Cerebellum (tissue), 4 donors: ENCODE measurements at places on chromosomes 6 and 20.

DNA sequence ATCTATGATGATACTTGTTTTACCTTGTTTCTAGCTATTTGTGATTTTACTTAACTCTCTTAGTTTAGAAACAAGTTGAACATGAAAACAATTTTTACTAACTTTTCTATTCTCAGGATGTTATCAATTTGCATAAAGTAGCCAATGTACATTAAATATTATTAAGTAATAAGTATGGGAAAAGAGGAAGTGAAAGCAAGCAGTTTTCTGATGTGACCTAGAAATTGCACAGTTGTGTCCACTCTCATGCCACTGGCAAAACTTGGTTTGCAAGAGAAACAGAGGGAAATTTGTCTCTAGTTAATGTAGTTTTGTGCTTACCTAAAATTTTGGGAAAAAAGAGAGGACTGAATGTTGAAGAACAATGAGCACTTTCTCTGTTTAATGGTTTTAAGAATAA lies 19.2 kb upstream of the TSPYL1 start:
- DNase-seq: no peak

DNA sequence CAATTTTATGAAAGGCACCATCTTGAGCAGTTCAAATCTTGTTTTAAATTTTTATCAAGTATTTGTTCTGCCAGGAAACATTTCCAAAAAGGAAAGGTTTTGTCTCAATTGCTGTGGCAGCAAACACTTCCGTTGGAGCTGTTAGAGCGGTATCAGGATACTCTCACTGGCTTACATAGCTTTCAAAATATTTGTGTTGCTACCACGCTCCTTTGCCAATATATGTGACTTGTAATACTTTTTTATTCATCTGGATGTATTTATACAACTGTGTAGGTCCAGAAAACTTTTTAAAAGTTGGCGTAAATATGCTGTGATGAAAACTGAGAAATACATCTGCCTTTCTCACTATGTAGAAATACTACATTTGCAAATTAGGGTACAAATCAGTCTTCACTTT lies 37.8 kb upstream of the NHSL1 start:
- no peak for DNase-seq

DNA sequence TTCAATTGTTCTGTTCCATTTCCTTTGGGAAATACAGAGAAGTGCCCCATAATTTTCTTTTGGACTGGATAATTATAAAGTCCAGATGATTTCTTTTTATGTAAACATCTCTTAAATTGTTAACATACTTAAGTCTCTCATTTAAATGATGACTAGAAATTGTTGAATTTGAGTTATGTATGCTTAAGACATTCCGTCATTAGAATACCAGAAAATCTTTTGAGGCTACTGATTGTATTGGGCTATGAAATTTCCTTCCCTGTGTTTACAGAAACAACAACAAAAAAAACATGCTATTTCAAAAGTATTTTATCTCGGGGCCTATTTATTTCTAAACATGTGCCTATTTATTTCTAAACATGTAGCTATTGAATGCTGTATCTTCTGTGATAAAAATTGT lies 125.4 kb downstream of the SH3BGRL2 start:
- no peak for DNase-seq

DNA sequence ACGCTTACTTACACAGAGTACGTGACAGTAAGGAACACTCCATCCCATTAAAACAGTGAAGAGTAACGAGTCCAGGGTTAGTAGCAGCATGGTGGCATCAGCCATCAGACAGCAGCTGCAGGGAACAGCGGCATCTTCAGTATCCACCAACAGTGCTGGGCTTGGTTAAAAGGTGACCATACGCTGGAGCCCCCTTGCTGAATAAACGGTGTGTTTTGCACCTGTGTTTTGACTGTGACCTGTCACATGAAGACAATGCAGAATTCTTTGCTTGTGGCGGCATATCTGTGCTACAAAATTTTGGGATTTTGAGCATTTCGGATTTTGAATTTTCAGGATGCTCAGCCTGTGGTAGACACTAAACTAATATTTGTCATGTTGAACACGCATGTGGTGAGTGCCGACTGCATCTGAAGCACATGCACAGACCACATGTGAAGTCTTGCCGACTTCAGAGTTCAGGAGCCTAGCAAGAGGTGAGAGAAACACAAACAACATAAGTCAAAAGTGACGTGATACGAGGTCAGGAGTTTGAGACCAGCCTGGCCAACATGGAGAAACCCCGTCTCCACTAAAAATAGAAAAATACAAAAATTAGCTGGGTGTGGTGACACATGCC lies 69.3 kb upstream of the FRMD1 start:
- no peak for DNase-seq

- peak; percentile 93 for DNase-seq
Measured at GRCh38 chr6:32952817-32953739, at the start of gene HLA-DMA. TSS of gene HLA-DMA (minus strand) at chr6:32953097. CDS start at chr6:32953036, 61 bp downstream.

- DNase-seq: no peak
Measured at GRCh38 chr6:159874435-159874834, 16.4 kb upstream of the MAS1 start.

DNA sequence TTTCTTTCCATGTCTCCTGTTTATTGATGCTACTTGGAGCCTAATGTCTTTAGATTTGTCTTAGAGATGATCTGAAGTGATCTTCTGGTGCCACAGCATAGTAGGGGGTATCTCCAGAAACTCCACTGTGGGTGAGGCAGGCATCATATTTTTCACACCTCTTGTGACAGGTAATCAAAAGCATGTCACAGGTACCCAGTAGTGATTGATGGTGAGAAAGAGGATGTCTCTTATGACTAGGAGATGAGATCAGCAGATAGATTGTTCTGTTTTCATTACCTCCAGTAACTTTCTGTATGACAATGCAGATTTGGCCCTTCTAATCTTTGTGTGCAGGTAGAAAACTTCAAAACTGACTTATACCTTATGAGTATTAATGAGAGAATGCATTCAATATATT lies 13.5 kb downstream of the NCOA7 start:
- no peak for DNase-seq

GRCh38 chr6:11210386-11211138 lies 21.9 kb downstream of the NEDD9 start:
- no peak for DNase-seq
